ENCODE measurements at places on chromosomes 12 and 14.

DNA sequence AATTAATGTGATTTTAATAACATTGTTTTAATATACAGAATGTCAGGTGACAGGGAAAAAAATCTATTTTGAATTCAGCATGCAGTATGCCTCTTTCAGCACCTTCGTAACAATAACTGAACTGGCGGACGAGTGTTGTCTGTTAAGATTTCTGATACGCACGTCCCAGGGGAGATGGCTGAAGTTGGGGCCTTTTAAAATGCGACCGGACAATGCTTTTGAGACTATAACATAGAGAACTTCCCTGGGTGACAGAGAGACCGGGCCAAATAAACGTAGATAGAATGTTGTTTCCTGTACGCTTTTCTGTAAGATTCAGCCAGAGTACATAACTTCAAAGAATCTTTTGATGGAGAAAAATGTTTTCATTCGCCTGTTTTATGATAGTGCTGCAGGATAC is 239.7 kb downstream of the EGLN3 start:
- DNase-seq = no peak

- DNase-seq = no peak
These were observed 82.8 kb downstream of the BORCS5 start for GRCh38 chr12:12439636-12440035.

DNA sequence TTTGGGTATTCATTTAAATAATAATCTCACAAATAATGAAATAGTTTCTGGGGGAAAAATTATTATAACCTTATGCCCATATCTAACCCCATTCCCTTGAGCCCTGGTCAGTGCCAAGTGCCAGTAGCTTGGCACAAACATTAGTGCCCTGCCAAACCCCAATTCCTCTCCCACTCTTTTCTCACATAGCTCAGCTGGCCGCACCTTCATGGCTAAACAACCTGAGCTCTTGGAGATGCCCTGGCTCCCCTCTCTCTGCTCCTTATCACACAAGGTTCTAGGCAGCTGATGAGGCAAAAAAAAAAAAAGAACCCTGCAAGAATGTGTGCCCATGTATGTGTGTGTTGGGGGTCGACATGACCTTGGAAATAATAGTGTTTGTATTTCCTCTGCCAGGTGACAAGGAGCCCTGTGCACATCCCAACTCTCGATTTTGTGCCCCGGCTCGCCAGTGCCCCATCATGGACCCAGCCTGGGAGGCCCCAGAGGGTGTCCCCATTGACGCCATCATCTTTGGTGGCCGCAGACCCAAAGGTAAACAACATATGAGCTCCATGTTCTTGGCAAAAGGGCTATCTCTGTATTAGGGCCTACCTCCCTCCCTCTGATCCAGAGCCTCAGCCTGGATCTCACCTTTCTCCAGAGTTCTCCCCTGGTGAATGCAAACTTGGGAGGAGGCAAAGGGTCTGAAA is 8.4 kb downstream of the PCK2 start:
- DNase-seq = no peak

GRCh38 chr12:63857771-63858670 is 13.5 kb downstream of the SRGAP1 start:
- no peak for DNase-seq

DNA sequence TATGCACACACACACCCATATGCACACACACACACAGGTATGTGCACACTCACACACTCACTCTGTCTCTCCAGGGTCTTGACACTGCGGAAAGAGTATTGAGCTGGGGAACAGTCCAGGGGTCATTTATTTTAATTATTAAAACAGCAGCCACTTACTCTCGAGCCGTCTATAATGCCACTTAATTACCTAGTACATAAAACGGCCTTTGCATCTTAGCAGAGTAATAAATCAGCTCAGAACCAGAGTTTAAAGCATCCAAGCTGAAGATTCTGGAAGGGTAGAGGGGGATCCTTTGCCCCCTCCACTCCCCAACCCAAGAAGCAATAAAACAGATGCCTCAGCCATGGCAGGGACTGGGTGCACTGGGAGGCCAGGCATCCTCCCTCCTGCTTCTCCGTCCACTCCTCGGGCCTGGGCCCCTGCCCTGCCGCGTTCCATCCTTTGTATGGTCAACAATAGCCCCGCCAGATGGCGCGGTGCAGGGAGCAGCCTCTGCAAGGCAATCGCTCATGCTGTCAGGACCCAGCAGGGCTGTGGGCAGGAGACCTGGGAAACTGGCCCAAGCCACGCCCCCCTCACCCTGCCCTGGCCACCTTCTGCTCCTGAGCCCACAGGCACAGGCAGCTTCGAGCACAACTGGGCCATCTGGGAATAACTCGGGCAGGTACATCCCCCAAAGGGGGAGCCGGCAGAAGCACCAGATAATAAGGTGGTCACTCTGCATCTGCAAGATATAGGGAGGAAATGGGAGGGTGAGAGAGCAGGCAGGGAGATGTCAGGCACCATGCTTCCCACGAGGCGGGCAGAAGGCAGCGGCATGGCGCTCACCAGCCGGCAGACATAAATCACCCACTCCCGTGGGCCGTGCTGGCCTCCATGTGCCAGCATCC is 40.9 kb downstream of the CCDC85C start:
- DNase-seq = no peak

DNA sequence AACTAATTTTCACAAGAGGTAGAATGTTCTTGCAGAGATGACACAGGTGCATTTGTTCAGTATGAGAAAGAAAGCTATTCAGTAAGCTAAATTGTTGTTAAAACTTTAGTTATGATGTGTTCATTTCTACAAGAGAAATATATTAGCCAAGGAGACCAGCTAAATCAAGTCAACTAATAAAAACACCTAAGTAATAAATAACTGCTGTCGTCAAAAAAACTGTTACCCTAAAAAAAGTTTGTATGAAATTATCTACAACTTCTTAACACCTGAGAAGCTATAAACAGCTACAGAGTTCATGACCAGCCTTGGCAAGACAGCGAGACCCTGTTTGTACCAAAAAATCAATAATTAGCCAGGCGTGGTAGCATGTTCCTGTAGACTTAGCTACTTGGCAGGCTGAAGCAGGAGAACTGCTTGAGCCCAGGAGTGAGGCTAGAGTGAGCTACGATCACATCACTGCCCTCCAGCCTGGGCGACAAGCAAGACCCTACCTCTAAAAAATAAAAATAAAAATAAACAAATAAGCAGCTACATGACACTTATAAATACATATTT is 67.6 kb upstream of the AP4S1 start:
- DNase-seq = no peak

GRCh38 chr14:54230645-54231044 is 166.2 kb upstream of the CDKN3 start:
- no peak for DNase-seq

DNA sequence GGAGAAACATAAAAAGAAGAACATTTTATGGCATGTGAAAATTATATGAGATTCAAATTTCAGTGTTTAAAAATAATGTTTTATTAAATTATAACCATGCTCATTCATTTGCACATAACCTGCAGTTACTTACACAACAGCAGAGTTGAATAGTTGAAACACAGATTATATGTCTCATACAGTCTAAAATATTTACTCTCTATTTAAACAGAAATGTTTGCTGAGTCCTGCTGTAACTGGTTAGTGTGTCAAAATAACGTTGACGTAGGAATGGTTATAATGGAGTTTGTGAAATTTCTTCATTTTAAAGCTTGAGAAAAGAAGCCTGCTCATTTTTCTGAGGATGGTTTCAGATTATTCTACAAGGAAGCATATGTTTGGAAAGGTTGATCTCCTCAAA is 196.5 kb upstream of the GARIN2 start:
- DNase-seq = no peak

DNA sequence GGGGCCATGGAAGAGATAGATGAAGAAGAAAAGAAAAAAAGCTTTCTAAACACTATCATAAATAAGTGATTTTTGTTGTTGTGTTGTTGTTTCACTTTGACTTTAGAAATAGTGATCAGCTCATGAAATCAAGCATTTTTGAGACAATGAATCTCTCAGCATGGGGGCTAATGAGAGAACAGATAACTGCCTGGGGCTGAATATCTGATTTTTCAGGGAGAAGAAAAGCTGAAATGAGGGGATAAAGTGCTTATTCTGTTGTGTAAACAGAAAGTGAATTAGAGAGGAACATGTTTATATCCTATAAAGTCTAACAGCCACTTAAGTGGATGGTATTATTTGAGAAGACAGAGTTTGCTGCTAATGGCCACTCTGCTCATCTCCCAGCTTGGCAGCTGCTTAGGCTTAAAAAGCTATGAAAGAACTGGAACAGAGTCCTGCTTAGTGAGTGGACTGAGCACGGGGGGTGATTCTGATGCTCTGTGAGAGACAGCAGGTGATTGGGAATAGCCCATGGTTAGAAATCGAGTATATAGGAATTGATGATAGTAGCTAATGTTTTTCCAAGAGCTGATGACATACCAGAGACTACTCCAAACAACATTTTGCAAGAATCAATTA is 646.1 kb upstream of the TMEM132C start:
- no peak for DNase-seq

DNA sequence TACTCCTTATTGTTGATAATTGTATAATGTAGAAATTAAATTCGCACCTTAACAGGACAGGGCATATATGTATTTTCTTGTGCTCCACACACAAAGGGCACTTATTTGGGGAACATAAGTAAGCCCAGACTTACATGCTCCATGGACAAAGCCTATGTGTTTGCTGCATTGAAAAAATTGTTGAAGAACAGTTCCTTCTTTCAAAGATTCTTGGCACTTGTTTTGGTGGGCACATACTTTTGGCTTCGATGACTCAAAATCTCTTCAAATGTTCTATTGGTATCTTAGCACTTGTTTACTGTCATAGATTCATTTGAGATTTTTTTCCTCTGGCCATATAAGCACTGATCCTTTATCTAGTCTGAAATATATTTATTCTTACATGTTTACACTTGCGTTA is 1.4 kb upstream of the MAP4K5 start:
- no peak for DNase-seq

- no peak for DNase-seq
These were observed 35.2 kb downstream of the CDC42BPB start for GRCh38 chr14:103022002-103022684.

DNA sequence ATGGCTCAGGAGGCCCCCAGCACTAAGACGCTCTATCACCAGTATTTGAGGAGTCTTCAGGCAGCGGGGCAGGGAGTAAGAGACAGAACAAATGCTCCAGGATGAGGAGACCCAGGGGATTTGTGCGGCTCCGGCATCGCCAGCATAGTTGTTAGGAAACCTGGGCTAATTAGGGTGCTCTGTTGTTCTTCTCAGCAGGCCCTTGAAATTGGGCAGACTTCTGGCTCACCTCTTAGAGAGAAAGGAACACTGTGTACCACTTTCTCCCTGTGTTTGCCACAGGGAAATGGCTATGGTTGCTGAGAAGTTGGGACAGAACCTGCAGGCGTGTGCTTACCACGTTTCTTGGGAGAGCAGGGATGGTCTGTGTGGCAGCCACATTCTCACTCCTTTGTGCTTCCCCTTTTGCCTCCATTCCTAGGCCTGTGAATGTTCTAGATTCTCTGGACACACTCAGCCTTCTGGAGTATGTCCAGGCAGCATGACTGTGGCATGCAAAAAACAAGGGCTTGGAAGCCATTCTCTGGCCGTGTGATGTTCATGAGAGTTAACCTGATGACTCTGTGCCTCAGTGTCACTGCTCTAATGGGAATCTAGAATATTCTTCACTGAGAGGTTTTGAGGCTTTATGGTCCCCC is 109.0 kb downstream of the CHST11 start:
- no peak for DNase-seq

DNA sequence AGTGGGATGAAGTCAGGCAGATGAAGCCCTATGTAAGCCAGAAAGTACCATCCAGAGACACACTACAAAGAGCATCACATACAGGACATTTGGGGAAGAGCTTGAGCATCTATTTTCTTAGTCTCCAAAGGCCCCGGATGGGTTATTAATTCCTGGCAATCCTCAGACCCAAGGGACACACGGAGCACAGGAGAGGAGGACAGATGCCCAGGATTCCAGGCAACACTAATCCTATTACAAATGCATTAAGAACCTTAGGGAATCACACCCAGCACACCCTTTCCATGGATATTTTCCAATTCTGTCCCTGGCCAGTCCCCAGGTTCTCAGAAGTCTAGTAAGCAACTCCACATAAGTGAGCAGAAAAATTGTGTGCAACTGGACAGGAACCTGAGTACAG is 65.9 kb downstream of the CMKLR1 start:
- no peak for DNase-seq

DNA sequence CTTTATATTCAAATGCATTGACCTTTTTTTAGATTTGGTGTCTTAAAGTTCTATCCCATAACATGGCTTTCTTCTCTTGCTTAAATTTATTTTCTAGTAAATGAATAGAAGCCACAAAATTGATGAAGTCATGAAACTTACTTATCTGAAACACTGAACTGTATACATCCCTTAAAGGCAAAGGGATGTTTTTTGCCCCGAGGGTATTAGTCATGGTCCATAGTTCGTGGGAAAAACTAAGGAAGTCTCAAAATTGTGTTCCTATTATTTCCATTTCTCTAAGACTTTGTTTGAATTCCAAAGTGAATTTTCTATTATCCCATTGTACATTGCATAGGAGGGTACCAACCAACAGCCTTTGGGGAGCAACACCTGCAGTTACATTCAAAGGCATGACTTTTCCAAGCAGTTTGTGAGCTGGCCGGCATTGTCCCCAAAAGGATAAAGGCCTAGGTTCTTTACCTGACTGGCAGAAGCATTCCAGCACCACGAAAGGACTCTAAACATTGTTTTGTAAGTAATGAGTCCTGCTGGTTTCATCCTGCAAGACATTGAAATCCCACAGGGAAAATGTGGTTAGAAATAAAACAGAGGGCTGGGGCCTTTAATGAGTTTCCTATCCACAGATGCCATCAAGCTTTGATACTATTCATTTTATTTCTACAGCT is 473.5 kb downstream of the PRKD1 start:
- DNase-seq = no peak

GRCh38 chr12:11812241-11812585 is 162.7 kb downstream of the ETV6 start:
- no peak for DNase-seq

DNA sequence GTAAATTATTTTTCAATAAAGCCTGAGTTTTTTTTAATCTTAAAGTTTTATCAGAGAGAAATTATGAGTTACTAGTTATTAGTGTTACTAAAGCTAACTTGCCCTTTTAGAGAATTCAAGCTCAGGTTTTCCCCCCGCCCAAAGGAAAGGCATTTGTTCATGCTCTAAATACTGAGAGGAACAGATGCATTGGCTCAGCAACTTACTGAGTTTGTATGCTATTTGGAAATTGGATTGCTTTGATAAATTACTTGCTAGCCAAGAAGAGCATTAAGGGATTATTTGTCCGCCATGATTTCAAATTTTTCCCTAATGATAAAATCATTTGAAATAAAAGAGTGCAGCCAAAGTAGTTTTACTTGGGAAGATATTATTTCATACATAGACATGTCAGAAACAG is 149.4 kb downstream of the METTL25 start:
- DNase-seq = no peak

- DNase-seq = no peak
These were observed 10.2 kb upstream of the BHLHE41 start for GRCh38 chr12:26135010-26135420.

DNA sequence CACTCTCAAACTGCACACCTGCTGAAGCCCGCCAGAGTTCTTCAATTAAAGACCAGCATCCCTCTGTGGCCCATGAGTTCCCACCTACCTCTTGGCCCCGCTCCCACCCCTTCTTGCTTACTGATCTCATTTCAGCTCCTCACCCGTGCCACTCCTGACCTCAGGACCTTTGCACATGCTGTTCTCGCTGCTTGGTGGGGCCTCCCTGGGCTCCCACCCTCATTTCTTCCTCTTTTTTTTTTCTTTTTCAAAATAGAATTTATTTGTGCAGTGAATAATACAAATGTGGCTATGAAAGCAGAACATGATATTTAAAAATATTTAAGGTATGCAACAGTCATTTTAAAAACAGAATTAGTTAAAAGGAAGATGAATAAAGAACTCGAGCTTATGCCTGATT is 8.5 kb upstream of the SERPINA9 start:
- DNase-seq = no peak

Measured in NAMALWA (cell line).